ENCODE measurements at places on chromosomes 1 and 21.

DNA sequence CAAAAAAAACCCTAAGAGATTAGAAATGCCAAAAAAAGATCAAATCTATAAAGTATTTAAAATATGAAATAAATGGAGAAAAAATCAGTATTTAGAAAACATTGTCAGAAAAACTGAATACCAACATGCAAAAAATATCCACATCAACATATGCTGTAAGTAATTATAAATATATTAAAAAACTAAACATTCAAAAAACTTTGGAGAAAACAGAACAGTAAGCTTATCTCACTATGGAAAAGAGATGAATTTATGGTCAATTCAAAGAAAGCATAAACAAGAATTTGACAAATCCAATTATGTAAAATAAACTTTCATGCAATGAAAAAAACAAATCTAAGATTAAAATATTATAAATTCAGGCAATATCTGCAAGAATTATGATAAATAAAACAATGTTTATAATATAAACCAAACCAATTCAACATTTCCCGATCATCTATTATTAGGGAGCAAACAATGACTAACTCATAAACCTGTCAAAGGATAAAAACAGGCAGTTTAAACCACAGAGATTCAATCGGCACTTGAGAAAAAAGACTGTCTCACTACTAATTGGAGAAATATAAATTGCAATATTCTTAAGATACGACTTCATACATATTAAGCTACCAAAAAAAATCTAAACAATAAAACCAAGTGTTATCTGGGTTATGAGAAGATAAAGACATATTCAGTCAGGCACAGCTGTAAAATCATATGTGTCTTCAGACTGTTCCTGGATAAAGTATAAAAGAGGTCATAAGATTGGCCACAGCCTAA is 21.8 kb downstream of the EYA3 start:
- no peak for DNase-seq

- no peak for DNase-seq
Measured at GRCh38 chr21:44708866-44709425, 2.4 kb downstream of the TSPEAR start.

GRCh38 chr1:163399976-163400601 is 78.3 kb downstream of the NUF2 start:
- DNase-seq, result no peak

- no peak for DNase-seq
Measured at GRCh38 chr1:28925350-28925891, 11.1 kb downstream of the EPB41 start.

- DNase-seq, result no peak
Measured at GRCh38 chr1:81594206-81594605, 206.5 kb upstream of the ADGRL2 start.

DNA sequence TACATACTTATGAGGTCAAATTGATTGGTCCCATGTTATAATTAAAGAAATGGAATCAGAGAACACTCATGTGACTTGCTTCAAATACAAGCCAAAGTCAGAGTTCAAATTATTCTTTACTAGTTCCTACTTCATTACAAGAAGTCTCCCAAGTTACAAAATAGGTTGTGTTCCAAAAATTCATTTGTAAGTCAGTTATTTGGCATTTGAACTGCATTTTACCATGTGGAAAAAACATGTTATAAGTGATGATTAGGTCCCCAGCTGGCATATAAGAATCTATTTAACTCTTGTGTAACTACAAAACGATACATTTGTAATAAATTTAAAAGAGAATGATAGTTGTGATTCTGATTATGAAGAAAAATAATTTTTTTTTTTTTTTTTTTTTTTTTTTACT is 124.1 kb downstream of the DISP1 start:
- no peak for DNase-seq

DNA sequence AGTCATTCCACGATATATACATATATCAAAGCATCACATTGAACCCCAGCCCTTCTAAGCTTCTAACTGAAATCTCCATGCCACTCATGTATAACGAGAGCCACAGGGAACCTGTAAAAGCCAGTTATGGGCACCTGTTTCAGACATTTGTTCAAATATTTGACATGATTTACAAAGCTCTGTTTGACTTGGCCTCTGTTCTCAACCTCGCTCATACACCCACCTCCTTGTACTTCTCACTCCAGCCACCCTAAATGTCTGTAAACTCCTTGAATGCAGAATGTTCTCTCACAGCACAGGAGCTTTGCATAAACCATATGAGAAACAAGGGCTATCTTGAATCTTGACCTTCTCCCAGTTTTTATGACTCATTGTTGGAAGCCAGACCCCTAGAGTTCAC is 36.9 kb upstream of the CD2 start:
- DNase-seq, result no peak
